ENCODE measurements at places on chromosomes 7 and 10. TPM values are rescaled to one million over a fixed set of nuclear protein-coding genes. Genes with fewer than 3 reads are reported as not detected.

LOXL4 gene
- polyA plus RNA-seq: 3.1 TPM

TEX47 gene
- not detected for polyA plus RNA-seq

DNA sequence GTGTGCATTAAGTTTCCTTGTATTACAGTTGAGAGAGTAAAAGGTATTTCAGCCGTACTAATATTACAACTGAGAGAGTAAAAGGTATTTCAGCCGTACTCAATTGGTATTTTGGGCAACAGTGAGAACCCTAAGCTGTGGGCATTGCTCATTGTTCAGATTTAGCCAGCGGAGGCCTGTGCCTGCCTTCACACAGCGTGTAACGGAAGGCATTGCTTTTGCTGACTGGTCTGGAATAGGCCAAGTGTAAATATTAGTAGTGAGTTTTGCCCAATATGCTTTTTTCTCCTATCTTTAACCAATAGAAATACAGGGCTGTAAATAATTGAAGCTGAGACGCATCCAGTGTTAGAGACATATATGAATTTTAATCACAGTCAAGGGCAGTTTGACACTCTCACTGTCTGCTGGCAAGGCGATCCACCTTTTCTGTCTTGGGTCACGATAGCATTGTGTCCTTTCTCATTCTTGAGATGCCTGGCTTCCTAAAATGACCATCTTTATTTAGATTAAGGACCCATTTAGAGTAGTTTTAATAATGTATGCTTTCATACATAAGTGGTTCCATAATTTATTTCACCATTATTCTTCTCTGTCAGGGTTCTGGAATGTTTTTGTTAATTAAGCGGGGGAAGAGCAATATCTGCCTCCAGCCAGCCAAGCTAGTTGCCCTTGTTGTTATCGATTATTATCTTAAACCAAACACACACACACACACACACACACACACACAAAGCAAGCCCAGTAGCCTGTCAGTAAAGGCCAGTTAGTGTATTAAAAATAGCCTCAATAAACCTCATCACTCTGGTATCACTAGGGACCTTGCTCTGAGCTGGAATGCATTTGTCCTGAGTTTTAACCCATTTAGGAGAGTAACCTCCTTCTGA is 130.7 kb downstream of the CELF2 start:
- H3K27ac ChIP-seq: peak overlapping the region; percentile 67
- peak; percentile 36 for DNase-seq
- peaks cover 60% of the 10 kb centered on the region for H3K4me1 ChIP-seq
- no peak overlapping the region for H3K4me3 ChIP-seq

GRCh38 chr7:24501009-24501408 is 72.2 kb upstream of the PALS2 start:
- no peaks in the 10 kb centered on the region for H3K36me3 ChIP-seq
- peaks cover 4% of the 10 kb centered on the region for H3K4me1 ChIP-seq
- H3K27ac ChIP-seq: no peak overlapping the region
- H3K27me3 ChIP-seq: no peaks in the 10 kb centered on the region

SLC16A9 gene
- polyA plus RNA-seq: 3.5 TPM

DNA sequence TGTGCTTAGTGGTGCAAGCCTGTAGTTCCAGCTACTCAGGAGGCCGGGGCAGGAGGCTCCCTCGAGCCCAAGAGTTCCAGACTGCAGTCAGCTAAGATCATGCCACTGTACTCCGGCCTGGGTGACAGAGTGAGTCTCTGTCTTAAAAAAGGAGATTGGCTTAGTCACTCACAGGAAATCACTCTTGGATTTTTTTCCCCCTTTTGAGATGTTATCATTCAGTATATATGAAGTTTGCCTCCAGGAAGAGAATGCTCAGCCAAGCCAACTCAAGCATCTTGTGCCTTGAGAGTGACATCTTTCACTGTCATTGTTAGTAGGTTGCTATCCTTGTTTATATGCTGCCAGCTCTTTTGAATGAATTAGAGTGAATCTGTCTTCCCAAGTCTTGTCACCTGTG is 28.0 kb downstream of the NIPSNAP2 start:
- no peak for DNase-seq
- H3K27me3 ChIP-seq: no peaks in the 10 kb centered on the region
- no peaks in the 10 kb centered on the region for H3K4me1 ChIP-seq
- H3K36me3 ChIP-seq: peaks cover 42% of the 10 kb centered on the region
- no peak overlapping the region for H3K4me3 ChIP-seq
- H3K27ac ChIP-seq: no peak overlapping the region

GIMAP5 gene
- 0.22 TPM for polyA plus RNA-seq

DNA sequence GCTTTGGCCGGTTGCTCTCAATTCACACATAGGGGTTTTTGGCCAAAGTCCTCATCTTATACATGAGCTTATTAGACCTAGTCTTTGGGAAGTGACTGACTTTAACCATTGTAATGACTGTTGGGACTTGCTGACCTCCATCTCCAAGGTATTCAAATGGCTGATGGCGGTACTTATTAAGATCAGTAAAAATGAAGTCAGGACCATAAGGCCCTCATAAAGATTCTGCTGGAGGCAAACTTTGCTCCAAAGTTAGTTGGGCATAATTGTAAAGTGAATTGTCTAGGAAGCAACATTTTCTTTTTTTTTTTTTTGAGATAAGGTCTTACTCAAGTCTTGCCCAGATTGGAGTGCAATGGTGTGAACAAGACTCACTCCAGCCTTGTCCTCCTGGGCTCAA is 76.3 kb upstream of the MKLN1 start:
- H3K27me3 ChIP-seq: no peaks in the 10 kb centered on the region
- H3K27ac ChIP-seq: no peak overlapping the region
- H3K4me1 ChIP-seq: no peaks in the 10 kb centered on the region

CYP2C19 gene
- polyA plus RNA-seq: not detected

GRCh38 chr10:17665747-17666146 is 21.8 kb downstream of the STAM start:
- H3K27ac ChIP-seq: no peak overlapping the region
- H3K4me1 ChIP-seq: peaks cover 3% of the 10 kb centered on the region
- no peaks in the 10 kb centered on the region for H3K36me3 ChIP-seq
- no peak overlapping the region for H3K4me3 ChIP-seq

COL17A1 gene
- polyA plus RNA-seq: 0.18 TPM

DNA sequence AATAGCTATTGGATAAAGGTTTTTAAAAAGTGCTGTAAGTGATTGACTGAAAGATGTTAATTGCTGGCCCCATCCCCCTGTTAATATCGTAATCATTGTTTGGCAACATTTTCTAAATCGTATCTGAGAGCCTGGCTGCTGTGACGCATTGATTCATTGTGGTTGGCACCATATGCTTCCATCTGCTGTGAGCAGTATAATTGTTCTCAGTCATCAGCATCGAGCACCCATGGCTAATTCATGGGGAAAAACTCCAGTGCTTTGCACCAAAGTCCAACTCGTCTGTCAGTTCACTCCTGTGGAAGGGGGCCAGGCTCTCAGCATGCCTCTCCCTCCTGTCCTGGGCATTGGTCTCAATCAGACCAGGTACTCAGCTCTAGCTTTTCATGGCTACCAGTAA is 205.2 kb downstream of the STK31 start:
- no peaks in the 10 kb centered on the region for H3K36me3 ChIP-seq
- H3K4me3 ChIP-seq: no peak overlapping the region
- H3K27me3 ChIP-seq: peaks cover 3% of the 10 kb centered on the region
- DNase-seq: no peak
